Mesothelial cell of epicardium (in vitro differentiated cells): ENCODE measurements at places on chromosomes 7 and 10.

- peak overlapping the region; percentile 96 for H3K27ac ChIP-seq
- H3K27me3 ChIP-seq: peaks cover 6% of the 10 kb centered on the region
- peak overlapping the region; percentile 92 for H3K4me3 ChIP-seq
- peaks cover 70% of the 10 kb centered on the region for H3K4me1 ChIP-seq
These were observed 2.2 kb downstream of the FGFR2 start for GRCh38 chr10:121595806-121596688.

- H3K27me3 ChIP-seq: no peaks in the 10 kb centered on the region
- H3K27ac ChIP-seq: no peak overlapping the region
- DNase-seq: no peak
These were observed 154.0 kb downstream of the PLXDC2 start for GRCh38 chr10:19970256-19970655.

DNA sequence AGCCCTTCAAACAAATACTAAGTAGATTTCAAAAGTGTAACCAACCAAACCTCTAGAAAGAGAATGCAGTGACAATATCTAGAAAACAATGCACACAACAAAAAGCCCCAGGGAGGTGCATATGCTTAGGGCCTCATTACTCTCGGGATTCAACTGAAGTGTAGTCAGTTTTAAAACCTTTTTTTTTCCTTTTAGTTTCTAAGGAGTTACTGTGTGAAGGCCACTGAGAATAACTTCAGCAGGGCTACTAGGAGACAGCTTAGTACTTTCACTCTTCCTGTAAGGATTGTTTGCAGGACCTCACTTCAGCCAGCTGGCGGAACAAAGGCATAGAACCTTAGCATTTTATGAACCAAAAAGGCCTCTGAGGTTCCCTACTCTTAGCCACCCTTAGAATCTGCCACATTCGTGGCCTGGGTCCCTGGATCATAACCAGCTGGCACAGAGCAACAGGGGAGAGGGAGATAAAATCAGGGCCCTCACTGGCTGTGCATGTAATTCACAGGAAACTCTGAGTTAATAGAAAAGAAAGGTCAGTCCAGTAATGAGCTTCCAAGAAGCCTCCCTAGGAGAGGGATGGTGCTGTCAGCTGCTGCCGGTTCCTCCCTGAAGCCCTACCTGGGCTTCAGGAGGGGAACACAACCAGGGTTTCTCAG is 3.6 kb downstream of the VOPP1 start:
- no peaks in the 10 kb centered on the region for H3K36me3 ChIP-seq
- H3K27ac ChIP-seq: no peak overlapping the region
- peaks cover 29% of the 10 kb centered on the region for H3K4me1 ChIP-seq
- H3K4me3 ChIP-seq: no peak overlapping the region

DNA sequence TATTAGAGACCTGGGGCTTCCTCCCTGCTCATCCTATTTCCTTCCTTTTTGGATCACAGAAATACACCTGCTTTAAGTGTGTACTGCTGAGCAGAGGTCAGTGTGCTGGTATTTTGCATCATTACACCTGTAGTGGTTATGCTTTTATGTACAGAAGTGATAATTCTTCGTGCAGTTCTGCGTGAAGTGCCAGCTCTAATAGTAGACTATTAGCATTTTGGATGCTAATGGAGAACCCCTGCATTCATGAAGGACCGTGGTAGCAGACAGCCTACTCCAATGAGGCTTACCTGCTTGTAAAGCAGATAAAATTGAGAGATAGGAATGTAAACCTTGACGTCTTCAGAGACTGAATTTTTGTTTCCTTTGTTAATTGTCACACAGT is 114.3 kb downstream of the CDK14 start:
- no peak for DNase-seq
- no peaks in the 10 kb centered on the region for H3K36me3 ChIP-seq
- H3K27ac ChIP-seq: no peak overlapping the region
- peaks cover 23% of the 10 kb centered on the region for H3K4me1 ChIP-seq

DNA sequence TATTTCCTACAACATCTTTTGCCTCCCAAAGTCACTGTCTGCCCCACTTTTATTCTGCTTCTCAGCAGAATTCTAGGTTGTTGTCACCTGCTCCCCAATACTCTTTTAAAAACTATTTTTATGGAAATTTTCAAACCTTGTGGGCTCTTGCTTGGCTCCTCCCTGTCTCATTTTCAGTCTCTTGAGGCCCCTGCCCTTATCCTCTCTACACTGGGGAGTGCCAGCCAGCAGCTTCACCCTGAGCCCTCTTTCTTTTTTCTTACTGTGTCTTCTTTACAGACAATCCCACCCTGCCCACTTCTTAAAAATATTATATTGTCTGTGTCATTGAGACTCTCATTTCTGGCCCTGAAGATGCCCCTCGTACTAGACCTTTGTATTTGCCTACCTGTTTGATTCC is 61.7 kb upstream of the TMEM248 start:
- H3K4me1 ChIP-seq: no peaks in the 10 kb centered on the region
- peaks cover 8% of the 10 kb centered on the region for H3K36me3 ChIP-seq
- H3K4me3 ChIP-seq: no peak overlapping the region
- no peak overlapping the region for H3K27ac ChIP-seq
- H3K27me3 ChIP-seq: no peaks in the 10 kb centered on the region

- no peaks in the 10 kb centered on the region for H3K27me3 ChIP-seq
- H3K4me3 ChIP-seq: no peak overlapping the region
- DNase-seq: no peak
- H3K4me1 ChIP-seq: peaks cover 46% of the 10 kb centered on the region
- peaks cover 3% of the 10 kb centered on the region for H3K36me3 ChIP-seq
These were observed 17.0 kb upstream of the TTYH3 start for GRCh38 chr7:2614631-2615330.

DNA sequence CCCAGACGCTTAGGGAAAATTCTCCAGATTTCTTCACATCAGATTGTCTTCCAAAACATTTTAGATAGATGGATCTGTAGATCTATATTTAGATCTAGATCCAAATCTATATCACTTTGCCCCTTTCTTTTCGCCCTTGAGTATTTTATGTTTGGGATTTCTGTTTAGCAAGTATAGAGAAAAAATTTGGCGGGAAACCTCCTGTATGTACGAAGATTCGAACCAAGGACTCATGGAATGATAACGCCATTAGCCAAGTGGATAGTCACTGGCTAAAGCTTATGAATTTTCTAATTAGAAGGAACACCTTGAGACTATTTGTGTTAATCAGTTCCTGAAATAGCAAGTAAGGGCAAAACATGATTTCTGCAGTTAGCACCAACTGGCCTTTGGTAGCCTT is 1.2 kb downstream of the THNSL1 start:
- H3K36me3 ChIP-seq: peaks cover 1% of the 10 kb centered on the region
- peak overlapping the region; percentile 84 for H3K4me3 ChIP-seq
- H3K27me3 ChIP-seq: no peaks in the 10 kb centered on the region
- peaks cover 23% of the 10 kb centered on the region for H3K4me1 ChIP-seq
- DNase-seq: no peak

- no peak overlapping the region for H3K4me3 ChIP-seq
- no peaks in the 10 kb centered on the region for H3K36me3 ChIP-seq
- no peak overlapping the region for H3K27ac ChIP-seq
These were observed 276.3 kb downstream of the TFEC start for GRCh38 chr7:115754226-115754625.

DNA sequence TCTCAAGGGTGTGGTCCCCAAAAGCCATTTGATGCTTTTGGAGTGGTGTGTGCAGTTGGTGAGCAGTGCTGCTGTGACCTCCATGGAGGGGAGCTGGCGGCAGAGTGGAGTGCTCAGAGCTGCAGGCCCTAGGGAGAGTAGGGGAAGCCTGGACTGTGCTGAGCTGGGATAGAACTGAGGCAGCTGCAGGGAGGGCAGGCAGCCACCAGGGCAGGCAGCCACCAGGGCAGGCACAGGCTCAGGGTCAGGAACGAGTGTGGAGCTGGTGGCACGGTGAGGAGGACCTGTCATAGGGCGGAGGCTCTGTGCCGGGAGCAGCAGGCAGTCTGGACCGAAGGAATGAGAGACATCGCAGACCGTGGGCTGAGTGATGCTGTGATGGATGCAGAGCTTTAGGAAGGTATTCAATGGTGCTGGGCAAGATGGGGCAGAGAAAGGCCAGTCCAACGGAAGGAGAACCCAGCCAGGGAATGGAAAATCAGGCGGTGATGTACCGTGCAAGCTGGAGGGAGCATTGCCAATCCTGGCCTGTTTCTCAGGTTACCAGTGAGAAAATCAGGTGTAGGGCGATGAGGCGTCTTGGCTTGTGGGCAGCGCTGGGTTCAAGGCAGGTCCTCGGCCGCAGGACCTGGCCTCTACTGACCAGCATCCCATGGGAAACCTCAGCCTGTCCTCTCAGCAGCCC is 152.6 kb downstream of the CAMK1D start:
- no peaks in the 10 kb centered on the region for H3K36me3 ChIP-seq
- no peak overlapping the region for H3K27ac ChIP-seq
- peaks cover 6% of the 10 kb centered on the region for H3K27me3 ChIP-seq
- no peak for DNase-seq

- H3K4me1 ChIP-seq: peaks cover 19% of the 10 kb centered on the region
- H3K27ac ChIP-seq: no peak overlapping the region
- H3K36me3 ChIP-seq: no peaks in the 10 kb centered on the region
- H3K4me3 ChIP-seq: no peak overlapping the region
- no peak for DNase-seq
These were observed 62.0 kb downstream of the LRMDA start for GRCh38 chr10:75493464-75493863.

DNA sequence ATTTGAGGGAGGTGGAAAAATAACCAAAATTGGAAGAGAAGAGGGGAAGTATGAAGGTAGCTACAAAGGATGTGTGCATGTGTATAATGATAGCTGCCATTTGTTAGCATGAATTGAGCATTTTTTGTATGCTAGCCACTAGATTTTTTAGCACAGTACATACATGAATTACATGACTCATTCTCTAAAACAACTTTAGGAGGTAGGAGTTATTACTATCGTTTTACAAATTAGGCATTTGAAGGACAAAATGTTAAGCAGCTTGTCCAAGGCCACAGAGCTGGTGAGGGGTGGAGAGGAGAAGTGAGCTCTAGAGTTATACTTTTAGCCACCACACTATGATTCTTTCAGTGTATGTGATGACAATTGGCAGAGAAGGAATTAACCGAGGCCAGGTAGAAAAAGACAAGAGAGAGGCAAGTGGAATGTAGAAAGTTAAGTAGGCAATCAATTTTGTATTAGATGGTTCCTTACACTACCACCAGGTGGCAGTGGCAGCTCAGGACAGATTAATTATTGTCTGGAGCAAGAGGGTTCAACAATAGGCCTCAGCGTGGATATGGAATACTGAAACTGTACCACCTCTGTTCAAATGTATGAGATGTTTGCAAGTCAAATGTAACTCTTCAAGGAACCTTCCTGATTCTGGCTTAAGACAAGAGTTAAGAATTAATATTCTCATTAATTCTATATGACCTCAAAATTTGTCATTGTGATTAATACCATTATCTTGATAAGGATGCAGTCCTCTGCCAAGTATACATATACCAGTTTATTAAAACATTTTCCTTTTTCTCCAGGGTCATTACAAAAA is 128.0 kb downstream of the MBL2 start:
- no peaks in the 10 kb centered on the region for H3K27me3 ChIP-seq
- H3K4me1 ChIP-seq: peaks cover 20% of the 10 kb centered on the region
- no peak overlapping the region for H3K4me3 ChIP-seq

GRCh38 chr10:71603150-71603549 is 116.4 kb downstream of the C10orf105 start:
- H3K27ac ChIP-seq: no peak overlapping the region
- DNase-seq: no peak
- no peak overlapping the region for H3K4me3 ChIP-seq
- H3K36me3 ChIP-seq: no peaks in the 10 kb centered on the region

DNA sequence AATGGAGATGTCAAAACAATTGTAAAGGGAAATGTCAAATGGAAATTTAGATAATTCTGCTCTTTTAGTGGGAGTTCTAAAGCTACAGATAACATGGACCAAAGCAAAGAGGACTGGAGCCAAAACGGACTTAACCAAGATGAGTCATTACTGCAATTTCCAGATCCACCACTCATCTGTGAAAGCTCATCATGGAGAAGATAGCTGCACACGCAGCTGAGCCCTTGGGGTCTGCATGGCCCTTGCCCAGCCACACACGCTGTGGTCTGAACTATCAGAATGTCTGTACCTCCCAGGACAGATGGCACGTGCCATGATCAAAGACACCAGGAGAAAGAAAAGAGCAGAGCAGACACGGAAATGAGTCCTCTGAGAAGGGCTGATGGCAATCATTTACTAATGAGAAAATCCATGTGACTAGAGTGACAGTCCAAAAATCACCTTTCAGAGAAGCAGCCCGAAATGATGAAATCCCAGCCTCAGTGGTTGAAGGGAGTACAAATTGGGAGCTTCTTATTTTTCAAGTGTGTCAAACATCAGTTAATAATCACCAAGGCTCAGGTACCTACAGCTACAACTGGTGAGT is 177.9 kb upstream of the MGMT start:
- H3K27me3 ChIP-seq: no peaks in the 10 kb centered on the region
- H3K4me3 ChIP-seq: no peak overlapping the region
- H3K4me1 ChIP-seq: peaks cover 3% of the 10 kb centered on the region
- no peaks in the 10 kb centered on the region for H3K36me3 ChIP-seq
- no peak for DNase-seq

DNA sequence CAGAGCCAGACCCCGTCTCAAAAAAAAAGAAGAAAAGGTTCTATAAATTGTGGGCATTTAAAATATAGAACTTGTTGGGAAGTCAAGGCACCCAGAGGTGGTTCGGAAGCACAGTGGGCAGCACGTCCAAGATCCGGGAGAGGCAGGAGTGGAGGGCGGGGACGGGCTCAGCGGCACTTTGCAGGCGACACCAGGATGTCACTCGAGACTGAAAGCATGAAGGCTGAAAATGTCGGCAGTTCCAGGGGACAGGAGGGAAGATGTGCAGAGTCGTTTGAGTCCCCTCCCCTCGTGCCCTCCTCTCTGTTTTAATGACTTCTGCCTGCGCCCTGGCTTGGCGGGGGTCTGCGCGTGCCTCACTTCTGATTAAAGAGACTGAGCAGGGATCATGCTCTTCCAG is 30.6 kb downstream of the IQCE start:
- H3K4me3 ChIP-seq: no peak overlapping the region
- no peak for DNase-seq
- no peaks in the 10 kb centered on the region for H3K27me3 ChIP-seq
- H3K27ac ChIP-seq: no peak overlapping the region
- no peaks in the 10 kb centered on the region for H3K4me1 ChIP-seq

GRCh38 chr10:28293236-28294168 is 9.4 kb downstream of the MPP7 start:
- peaks cover 2% of the 10 kb centered on the region for H3K27me3 ChIP-seq
- no peak overlapping the region for H3K27ac ChIP-seq
- H3K36me3 ChIP-seq: no peaks in the 10 kb centered on the region
- no peak overlapping the region for H3K4me3 ChIP-seq
- no peak for DNase-seq

- no peak overlapping the region for H3K27ac ChIP-seq
- DNase-seq: no peak
- H3K4me1 ChIP-seq: peaks cover 12% of the 10 kb centered on the region
- H3K4me3 ChIP-seq: no peak overlapping the region
- H3K27me3 ChIP-seq: peaks cover 51% of the 10 kb centered on the region
These were observed 433.2 kb upstream of the MGMT start for GRCh38 chr10:129033790-129034272.

GRCh38 chr10:92241158-92241500 is 49.7 kb downstream of the CPEB3 start:
- peaks cover 25% of the 10 kb centered on the region for H3K27me3 ChIP-seq
- H3K4me1 ChIP-seq: peaks cover 31% of the 10 kb centered on the region
- peak overlapping the region; percentile 77 for H3K4me3 ChIP-seq

- no peak for DNase-seq
- H3K27ac ChIP-seq: no peak overlapping the region
- H3K27me3 ChIP-seq: no peaks in the 10 kb centered on the region
- peaks cover 7% of the 10 kb centered on the region for H3K4me1 ChIP-seq
- no peak overlapping the region for H3K4me3 ChIP-seq
- H3K36me3 ChIP-seq: no peaks in the 10 kb centered on the region
These were observed 333.3 kb downstream of the CALN1 start for GRCh38 chr7:72078856-72079255.

GRCh38 chr10:77796311-77796915 is 130.1 kb downstream of the DLG5 start:
- H3K27ac ChIP-seq: no peak overlapping the region
- no peak overlapping the region for H3K4me3 ChIP-seq
- no peaks in the 10 kb centered on the region for H3K4me1 ChIP-seq
